PC-3 (cell line): ENCODE measurements at places on chromosomes 6 and 20. TPM values are rescaled to one million over a fixed set of nuclear protein-coding genes. Genes with fewer than 3 reads are reported as not detected.

The GPX5 gene
- not detected in 2 replicates for total RNA-seq

The ULBP3 gene
- 20.5 and 23.2 TPM in 2 replicates for total RNA-seq

The NOX3 gene
- total RNA-seq: not detected in 2 replicates

The REM1 gene
- total RNA-seq: not detected in 2 replicates

DNA sequence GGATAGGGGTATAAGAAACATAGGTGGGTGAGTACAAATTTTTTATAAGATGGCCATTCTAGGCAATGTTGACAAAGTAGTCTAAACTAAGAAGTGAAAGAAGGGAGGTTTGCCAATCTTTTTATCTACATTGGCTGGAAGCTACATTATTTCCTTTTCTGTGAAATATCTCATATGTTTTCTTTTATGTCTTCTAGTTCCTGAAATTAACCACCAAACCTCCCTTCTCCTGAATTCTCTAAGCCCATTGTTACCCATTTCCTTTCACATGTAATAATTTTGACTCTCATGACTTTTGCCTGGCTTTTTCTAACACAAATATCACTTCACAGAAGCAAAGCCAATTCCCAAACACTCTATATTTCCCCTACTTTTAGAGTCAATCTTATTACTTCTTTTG, 496.2 kb upstream of the JAG1 start:
- H3K27ac ChIP-seq: no peak overlapping the region
- no peak overlapping the region for H3K4me3 ChIP-seq
- H3K36me3 ChIP-seq: no peaks in the 10 kb centered on the region
- DNase-seq: no peak
- H3K4me1 ChIP-seq: no peaks in the 10 kb centered on the region

DNA sequence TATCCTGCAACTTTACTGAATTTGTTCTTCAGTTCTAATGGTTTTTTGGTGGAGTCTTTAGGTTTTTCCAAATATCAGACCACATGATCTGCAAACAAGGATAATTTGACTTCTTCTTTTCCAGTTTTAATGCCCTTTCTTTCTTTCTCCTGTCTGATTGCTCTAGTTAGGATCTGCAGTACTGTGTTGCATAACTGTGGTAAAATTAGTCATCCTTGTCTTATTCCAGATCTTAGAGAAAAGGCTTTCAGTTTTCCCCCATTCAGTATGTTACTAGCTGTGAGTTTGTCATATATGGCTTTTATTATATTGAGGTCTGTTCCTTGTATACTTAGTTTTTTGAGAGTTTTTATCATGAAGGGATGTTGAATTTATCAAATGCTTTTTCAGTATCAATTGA, 4.3 kb downstream of the MICA start:
- H3K27ac ChIP-seq: no peak overlapping the region
- no peaks in the 10 kb centered on the region for H3K27me3 ChIP-seq

- no peaks in the 10 kb centered on the region for H3K4me1 ChIP-seq
- no peak overlapping the region for H3K27ac ChIP-seq
- no peaks in the 10 kb centered on the region for H3K27me3 ChIP-seq
Measured at GRCh38 chr6:71454056-71454455, 165.4 kb downstream of the OGFRL1 start.

DNA sequence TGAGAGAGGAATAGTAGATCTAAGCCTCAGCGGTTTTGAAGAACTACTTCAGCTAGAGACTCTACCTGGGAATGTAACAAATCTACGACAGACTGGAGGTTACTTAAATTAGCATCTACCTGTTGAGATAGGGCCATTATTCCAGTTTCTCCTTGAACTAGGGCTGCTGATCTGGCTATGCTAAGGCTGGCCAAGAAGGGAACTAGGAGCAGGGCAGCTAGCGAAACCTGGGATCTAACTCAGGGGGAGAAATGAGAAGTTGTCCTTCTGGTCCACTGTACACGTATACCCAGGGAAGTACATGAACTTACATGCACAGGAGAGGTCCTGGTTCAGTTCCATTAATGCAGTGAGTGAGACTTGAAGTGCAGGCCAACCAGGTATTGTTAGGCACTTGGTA, 156.7 kb downstream of the TRIM27 start:
- H3K27me3 ChIP-seq: peaks cover 48% of the 10 kb centered on the region
- H3K36me3 ChIP-seq: no peaks in the 10 kb centered on the region
- no peaks in the 10 kb centered on the region for H3K4me1 ChIP-seq
- H3K4me3 ChIP-seq: no peak overlapping the region
- no peak for DNase-seq

GRCh38 chr20:53939572-53940359, 130.6 kb downstream of the BCAS1 start:
- DNase-seq: peak; percentile 100
- no peak overlapping the region for H3K4me3 ChIP-seq
- peaks cover 43% of the 10 kb centered on the region for H3K4me1 ChIP-seq
- H3K27me3 ChIP-seq: no peaks in the 10 kb centered on the region
